ENCODE measurements at places on chromosomes 3 and 15.
A peak's percentile ranks its signal among the peaks of the same experiment; 100 is the strongest.

- H3K4me1 ChIP-seq, result no peaks in the 10 kb centered on the region
- no peak overlapping the region for H3K27ac ChIP-seq
- H3K36me3 ChIP-seq, result no peaks in the 10 kb centered on the region
Measured at GRCh38 chr3:4712109-4712508, 219.0 kb downstream of the ITPR1 start.

DNA sequence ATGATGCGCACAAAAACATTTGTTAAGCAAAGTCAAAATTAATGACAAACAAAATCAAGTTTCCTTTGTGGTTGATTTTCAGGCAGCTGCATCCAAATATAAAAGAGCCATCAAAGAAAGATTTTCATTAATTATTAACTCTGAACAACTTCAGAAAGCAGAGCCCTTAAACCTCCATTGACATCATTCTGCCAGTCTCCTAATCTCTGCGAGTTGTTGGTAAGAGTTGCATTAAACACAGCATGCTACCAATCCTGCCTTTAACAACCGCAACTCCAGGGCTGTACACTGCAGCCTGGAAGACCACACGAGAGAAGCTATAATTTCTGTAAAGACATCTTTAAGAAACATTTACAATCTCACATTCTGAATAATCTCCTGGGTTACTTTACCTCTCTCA lies 204.6 kb downstream of the NR2F2 start:
- no peak overlapping the region for H3K27ac ChIP-seq
- H3K4me1 ChIP-seq, result no peaks in the 10 kb centered on the region
- no peak overlapping the region for H3K4me3 ChIP-seq
- H3K27me3 ChIP-seq, result no peaks in the 10 kb centered on the region

DNA sequence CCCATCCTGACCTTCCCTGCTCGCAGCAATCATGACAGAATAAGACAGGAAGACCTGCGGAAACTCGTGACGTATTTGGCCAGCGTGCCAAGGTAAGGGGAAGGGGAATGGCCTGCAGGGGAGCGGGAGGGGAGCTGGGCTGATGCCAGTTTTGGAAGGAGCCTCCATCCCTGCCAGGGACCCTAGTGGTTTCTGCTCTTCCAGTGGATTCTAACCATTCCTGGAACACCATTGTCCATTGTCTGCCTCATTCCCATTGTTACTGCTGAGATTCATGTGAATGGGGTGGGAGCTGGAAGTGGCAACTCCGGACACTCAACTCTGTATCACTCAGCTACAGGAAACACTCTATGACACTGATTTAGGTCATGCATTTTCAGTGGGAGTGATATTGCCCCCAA lies 242.9 kb upstream of the ROPN1 start:
- H3K4me1 ChIP-seq, result peaks cover 36% of the 10 kb centered on the region
- no peak for DNase-seq
- peaks cover 20% of the 10 kb centered on the region for H3K27me3 ChIP-seq
- H3K27ac ChIP-seq, result peak overlapping the region; percentile 7

- H3K4me3 ChIP-seq, result no peak overlapping the region
- no peaks in the 10 kb centered on the region for H3K4me1 ChIP-seq
- peaks cover 17% of the 10 kb centered on the region for H3K36me3 ChIP-seq
- H3K27ac ChIP-seq, result no peak overlapping the region
- no peak for DNase-seq
Measured at GRCh38 chr3:94500146-94500545, 437.3 kb downstream of the NSUN3 start.

Data from glutamatergic neuron (in vitro differentiated cells).